Transverse colon (tissue), 4 donors: ENCODE measurements at places on chromosomes 2 and 18.

GRCh38 chr2:105309147-105309545, 20.4 kb downstream of the TGFBRAP1 start:
- DNase-seq: no peak

- no peak for DNase-seq
These were observed 38.0 kb upstream of the GPAT2 start for GRCh38 chr2:96072746-96073145.

GRCh38 chr18:32848826-32849225, 76.0 kb upstream of the KLHL14 start:
- no peak for DNase-seq

DNA sequence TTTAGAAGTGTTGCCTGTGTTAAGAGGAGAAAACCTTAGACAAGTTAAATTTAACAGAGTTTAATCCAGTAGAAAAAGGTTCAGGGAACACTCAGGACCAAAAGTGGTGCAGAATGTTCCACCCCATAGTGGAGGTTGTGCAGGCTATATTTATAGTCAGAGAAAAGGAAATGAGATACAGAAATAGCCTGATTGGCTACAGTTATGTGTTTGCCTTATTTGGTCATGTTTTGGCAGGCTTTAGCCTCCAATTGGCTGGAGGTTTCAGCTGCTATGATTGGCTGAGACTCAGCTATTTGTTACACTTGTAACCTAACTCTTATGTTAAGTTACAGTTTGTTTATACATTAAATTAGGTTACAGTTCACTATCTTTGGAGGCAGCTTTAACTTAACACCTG, 4.2 kb downstream of the STAMBP start:
- no peak for DNase-seq

- peak; percentile 84 for DNase-seq
These were observed 447 bp downstream of the RETSAT start for GRCh38 chr2:85353876-85354285.

DNA sequence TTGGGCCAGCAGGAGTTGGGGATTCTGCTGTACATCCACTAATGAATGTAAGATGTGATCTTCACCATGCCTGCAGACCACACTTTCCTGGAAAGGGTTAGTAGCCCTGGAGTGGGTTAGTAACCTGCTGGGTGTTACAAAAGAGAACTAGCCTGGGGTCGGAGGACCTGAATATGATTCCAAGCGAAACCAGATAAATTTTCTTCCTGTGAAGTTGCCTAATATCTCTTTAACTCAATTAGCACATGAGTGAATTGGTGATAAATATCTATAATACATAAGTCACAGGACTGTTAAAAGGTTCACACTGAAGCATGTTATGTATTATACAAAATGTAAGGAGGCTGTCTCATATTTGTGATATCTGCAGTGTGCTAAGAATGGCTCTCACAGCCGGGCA, 291.0 kb downstream of the CNTNAP5 start:
- no peak for DNase-seq

DNA sequence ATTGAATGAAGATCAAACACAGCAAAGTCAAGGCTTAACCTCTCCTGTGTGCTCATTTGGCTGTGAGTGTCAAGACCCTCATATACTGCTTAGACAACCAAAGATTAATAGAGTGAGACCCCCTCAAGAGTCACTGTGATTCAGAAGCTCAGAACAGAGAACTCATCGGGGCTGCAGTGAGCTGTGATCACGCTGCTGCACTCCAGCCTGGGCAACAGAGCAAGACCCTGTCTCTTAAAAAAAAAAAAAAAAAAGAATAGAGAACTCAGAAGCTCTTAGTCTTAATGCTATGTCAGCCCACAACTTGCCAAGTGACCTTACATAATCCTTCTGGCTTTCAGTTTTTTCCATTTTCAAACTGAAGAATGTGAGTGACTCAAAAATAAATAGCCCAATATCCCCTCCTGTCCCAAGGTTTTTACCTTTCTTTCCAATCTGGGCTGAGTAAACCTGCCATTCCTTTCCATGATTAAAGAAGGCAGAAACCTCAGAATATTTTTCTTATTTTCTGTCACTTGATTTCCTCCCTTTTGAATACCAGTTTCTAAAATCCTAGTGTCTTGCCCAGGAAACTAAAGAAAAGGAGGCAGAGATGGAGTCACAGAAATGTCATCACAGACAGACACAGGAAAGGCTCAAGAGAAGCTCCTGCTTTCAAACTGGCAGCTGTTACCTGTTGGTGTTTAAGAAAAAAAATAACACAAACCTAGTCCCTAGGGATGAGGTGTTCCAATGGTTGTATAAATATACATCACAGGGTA, 102.4 kb downstream of the CACNB4 start:
- DNase-seq: no peak

DNA sequence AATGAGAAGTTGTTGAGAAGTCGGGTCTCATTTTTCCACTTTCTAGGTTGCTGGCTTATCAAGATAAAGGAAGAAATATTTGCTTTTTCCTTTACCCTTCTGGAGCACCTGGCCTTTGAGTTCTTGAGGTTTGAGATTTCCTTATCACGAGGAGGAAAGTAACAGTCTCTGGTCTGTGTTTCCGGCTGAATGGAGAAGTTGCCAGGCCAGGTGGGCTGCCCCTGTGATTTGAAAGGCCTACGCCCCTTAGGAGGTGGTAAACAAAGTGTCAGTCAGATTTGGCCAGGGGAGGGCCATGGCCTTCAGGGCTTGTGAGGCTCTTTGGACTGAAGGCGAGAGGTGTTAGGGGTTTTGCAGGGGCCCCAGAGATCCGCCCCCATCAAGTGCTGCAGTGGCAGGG, 156.7 kb upstream of the HAAO start:
- no peak for DNase-seq

GRCh38 chr2:99974275-99974674, 168.1 kb downstream of the AFF3 start:
- DNase-seq: no peak

DNA sequence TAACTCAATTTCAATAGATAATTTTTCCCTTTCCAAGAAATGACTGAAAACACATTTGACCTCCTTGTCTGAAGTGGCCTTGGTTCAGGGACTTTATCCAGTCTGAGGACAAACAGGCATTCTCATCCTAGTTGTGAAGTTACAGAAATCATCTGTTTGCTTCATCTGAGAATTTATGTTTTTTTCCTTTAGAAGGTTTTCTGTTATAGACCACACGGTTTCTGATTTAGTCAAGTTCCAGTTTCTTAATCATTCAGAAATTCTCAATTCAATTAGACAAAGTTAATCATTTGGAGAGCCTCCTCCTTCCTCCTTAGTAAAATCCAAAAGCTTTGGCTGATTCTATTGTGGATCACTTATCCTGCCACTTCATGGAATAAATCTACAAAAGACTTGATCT, 60.9 kb downstream of the ICOS start:
- no peak for DNase-seq

- no peak for DNase-seq
These were observed 417.9 kb downstream of the NRXN1 start for GRCh38 chr2:50614056-50614455.

DNA sequence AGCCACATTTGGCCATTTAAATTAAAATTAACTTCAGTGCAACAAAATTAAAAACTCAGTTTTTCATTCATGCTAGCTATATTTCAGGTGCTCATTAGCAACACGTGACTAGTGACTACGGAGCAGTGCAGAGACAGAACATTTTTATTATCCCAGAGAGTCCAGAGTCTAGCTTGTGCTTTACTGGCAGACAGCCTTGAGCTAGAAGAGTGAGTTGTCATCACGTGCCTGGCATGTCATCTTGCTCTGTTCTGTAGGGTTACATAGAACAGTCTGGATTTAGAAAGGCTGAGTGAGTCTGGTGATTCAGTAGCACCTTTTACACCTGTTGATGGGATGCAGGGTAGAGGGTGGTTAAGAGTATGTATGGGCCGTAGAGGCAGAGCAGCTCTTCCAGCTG, 136.9 kb upstream of the IL1R2 start:
- peak; percentile 60 for DNase-seq

- no peak for DNase-seq
These were observed 23.9 kb upstream of the ARHGAP25 start for GRCh38 chr2:68710756-68711155.
